NCI-H1930 (cell line): ENCODE measurements at places on chromosomes 1 and 21.

DNA sequence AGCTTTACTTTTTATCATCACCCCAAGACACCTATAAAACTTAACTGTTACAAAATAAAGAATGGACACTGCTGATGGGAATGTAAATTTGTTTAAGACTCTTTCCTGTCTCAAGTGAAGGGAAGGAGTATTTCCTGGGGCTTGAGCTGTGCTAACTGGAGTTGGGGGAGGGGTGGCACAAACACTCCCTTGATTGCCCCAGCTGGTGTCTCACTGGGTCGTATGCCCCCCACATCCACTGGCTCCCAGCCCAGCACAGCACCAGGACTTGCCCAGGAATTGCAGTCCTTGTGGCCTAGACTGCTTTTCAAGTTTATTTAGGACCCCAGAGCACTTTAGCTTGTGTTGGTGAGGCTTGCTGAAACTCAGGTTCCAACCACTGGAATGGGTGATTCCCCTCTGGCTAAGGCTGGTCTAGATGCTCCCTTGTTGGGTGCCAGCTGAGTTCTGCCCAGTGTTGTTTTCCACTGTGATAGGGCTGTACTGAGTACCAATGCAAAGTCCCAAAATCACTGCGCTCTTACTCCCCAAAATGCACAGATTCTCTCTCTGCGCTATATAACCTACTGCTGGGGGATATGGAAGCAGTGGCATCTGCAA lies 49.1 kb upstream of the DR1 start:
- no peak for DNase-seq

DNA sequence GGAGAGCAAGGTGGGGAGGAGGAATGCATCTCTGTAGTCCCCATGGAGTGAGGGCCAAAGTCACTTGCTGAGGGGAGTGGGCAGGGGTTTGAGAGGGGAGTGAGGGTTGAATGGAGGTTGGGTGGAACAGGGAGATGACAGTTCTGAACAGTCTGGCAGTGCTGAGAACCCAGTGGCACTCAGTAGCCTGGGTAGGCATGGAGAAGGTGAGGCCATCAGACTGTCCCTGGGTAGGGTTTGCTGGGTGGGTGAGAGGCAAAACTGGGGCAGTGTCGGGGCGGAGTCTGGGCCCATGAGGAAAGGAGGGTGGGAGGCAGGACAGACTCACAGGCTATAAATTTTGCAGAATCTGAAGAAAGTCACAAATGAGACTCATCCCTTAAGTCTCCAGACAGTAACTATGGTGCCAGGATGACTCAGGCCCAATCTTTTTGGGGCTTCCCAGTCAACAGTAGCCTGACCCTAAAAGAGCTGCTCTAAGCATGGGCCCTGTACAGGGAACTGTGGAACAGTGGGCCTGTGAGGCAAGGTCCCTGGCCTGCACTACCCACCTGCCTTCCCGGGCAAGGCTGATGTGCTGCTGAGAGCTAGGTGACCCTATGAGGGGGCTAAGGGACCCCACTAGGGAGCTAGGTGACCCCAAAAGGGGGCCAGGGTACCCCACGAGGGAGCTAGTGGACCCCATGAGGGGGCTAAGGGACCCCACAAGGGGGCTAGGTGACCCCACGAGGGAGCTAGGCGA lies 51.0 kb upstream of the DMRTB1 start:
- no peak for DNase-seq

DNA sequence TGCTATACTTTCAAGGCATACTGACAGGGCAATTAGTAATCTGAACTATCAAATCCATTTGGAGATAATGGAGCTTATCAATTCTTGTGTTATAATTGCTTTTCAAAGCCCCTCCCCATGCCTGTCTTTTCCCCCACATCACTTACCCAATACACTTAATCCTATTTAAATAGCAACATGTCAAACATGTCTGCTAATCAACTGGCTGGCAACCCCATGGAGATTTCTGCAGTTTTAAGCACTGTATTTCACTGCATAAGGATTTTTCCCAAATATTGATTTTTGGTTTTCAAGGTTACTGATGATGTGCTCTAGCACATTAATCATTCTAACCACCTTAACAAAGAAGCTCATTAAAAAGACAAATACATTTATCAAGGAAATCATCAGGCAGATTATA lies 800.3 kb downstream of the PLA2G4A start:
- no peak for DNase-seq

DNA sequence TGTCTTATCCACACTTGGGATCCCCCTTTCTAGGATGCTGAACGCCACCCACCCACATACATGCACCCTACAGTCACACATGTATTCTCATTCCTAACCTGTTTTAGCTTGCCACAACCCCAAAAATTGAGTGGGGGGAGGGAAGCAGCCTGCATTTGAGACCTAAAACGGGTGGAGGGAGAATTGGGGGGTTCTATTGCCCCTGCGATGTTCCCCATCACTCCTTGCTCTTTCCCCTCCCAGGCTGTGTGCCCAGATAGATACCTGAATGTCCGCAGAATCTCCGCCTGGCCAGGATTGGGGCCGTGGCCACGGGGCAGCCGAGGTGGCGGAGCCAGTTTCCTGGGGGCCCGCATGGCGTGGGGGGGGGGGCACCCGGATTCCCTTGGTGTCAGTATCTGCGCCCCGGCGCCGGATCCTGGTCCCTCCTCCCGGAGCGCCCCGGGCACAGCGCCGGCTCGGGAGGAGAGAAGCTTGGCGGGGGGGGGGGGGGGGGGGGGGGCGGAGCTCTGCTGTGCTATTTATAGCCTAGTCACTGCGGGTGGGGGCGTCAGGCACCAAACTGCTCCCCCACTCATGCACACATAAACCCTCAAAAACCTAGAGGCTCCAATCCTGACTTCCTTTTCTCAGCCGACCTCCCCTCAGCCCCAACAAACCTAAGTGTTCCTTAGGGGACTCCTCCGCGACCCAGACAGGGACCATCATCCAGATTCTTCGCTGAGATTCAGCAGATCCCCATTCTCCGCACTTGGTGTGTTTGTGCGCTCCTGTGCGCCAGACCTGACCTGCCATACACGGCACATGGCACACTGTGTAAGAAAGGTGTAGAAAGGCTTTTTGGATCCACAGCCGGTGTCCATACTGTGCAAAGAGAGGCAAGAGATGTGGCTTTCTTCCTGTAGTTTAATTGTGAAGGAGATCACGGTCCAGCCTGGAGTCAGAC lies 1.9 kb downstream of the ANKRD34A start:
- DNase-seq = no peak

DNA sequence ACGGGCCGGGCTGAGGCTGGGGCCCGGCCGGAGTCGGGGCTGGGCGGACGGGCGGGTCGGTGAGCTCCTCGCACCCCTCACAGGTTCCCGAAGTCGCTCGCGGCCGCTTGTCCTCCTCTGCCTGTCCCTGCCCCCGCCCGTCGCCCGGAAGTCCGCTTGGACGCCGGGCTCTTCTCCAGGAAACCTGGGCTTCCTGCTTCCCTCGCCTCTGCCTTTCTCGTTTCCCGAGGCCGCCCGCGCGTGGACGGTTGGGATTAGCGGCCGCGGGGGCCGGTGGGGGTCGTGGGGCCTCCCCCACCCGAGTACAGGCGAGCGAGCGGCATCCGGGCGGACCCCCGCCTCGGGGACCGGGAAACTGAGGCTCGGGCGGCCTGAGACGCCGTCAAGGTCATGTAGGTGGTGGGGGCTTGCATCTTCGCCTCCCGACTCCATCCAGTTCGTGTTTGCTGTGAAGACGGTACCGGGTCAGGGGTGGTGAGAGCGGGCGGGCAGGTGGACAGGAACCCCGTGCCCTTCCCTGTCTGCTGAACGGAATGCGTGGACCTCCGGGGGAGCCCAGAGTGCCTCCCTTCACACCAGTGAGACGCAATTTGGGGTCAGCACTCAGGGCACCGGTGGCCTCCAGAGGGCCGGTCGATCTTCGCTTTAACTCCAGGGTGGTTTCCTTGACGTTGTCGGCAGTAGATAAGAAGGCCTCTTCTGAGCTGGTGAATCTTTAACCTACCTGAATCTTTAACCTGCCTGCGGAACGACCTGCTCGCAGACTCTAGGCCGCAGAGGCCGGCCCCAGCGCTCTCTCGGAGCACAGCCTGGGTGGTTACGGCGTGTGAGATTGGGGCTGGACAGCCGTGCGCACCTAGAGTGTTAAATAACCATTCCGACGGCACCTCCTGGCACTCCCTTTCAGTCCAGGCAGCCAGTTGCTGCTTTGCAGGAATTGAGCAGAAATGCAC lies 686 bp downstream of the ARF1 start:
- no peak for DNase-seq

DNA sequence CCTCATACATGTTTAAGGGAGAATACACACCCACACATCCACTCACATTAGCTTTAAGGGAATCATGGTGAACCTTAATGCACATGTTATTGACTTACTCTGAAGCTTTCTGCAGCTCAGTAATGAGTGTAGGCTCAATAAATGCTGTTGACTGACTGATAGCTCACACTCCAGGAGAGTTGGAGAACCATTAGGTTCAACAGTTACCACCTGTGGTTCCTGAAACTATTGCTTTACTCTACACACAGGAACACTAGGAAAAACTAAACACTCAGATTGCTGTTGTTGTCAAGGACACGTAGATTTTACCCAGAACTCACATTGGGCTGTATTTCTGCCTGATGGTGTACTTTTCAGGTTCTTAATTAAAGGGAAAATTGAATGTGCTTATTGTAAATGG lies 37.3 kb downstream of the ZC3H11B start:
- DNase-seq = no peak
